ENCODE measurements at places on chromosomes 1 and 21. TPM values are rescaled to one million over a fixed set of nuclear protein-coding genes. Genes with fewer than 3 reads are reported as not detected.

The GUCA2A gene
- total RNA-seq = not detected

The TNFRSF18 gene
- 1.7 TPM for total RNA-seq

The PKP1 gene
- 117 TPM for total RNA-seq

The DNAJC6 gene
- total RNA-seq = 1.9 TPM

The DTL gene
- 0.26 TPM for total RNA-seq

The CFHR1 gene
- not detected for total RNA-seq

The HLX gene
- total RNA-seq = not detected

The WNT4 gene
- 1.1 TPM for total RNA-seq

The CYP2J2 gene
- total RNA-seq = 0.53 TPM

The CD5L gene
- total RNA-seq = not detected

The SH2D1B gene
- 0.13 TPM for total RNA-seq

The MEGF6 gene
- total RNA-seq = 1.3 TPM

The GSTM2 gene
- 0.26 TPM for total RNA-seq

GRCh38 chr1:98030976-98031375, 110.1 kb upstream of the DPYD start:
- no peak for DNase-seq

DNA sequence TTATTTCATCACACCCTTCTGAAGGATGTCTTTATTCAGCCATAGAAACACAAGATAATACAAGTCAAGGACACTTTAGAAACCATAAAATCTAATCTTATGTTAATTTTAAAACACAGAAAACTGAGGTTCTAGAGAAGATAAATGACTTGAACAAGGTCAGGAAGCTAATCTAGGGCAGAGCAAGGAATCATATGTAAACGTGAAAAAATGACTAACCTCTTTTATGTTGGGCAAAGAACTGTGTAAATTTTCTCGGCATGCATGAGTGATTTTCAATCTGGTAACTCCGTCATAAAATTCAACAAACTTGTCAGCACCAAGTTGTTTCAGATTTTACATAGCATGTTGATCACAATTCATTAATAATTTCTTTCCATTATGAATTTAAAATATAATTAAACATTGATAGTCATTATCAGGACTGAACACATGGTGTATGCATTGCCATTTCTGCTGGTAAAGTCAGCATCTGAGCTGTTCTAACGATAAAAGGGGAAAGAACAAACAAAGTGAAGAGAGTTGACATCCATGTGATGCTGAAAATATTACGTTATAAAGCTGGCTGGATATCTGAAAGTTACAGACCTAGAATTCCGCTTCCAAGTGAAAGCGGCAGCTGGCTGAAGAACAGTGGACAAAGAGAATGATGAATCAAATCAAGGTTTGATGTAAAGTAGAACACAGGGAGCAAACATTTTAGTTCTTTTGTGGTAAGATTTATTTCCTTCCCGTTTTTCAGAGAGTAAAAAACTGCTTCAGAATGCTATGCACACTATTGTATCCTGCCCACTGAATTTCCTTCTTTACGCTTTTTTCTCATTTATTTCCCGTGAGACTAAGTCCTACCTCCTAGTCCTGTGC, 1037.4 kb upstream of the TMPRSS15 start:
- no peak for DNase-seq

GRCh38 chr1:205692423-205692822, 12.1 kb upstream of the SLC45A3 start:
- no peak for DNase-seq

- DNase-seq = peak; percentile 79
These were observed 242.4 kb upstream of the TMEM51 start for GRCh38 chr1:14910984-14911721.

- no peak for DNase-seq
These were observed 9.2 kb downstream of the VANGL1 start for GRCh38 chr1:115650961-115651360.

DNA sequence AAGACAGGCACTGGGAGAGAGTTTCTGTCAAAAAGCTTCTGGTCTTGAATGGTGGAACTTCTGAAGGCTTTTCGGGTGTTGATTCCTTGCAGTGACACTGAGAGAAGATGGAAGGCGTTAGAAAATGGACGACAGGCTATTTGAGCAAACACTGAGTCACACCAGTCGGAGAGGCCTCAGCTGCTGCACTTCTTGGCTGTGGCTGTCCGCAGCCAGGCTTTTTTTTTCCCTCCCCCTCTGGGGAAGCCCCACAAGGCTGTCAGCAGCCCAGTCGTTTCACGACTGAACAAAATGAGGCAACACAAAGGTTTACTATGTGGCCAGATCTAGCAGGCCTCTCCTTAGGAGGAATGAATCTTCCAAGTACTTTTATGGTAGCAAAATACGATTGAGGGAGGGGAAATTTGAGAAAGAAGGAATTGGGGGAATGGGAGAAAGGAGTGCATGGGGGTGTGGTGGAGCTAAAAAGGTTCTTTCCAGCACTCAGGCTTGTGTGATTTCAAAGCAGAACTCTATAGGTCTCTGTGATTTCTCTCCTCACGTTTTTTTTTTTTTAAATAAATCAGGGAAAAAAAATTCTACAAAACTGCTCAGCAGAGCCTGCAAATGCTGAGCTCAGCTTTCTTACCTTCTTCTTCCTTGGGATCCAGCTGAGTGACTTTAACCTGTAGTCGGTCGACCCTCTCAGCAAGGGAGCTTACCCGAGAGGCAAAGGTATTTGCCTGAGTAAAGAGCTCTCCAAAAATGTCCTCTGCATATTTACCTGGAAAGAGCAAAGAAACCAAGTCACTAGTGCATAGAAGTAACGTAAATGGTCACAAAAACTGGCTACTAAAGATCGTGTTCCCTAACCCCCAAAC, 26.1 kb downstream of the GPR3 start:
- peak; percentile 92 for DNase-seq

- peak; percentile 50 for DNase-seq
These were observed 959 bp downstream of the CD58 start for GRCh38 chr1:116569776-116570357.

DNA sequence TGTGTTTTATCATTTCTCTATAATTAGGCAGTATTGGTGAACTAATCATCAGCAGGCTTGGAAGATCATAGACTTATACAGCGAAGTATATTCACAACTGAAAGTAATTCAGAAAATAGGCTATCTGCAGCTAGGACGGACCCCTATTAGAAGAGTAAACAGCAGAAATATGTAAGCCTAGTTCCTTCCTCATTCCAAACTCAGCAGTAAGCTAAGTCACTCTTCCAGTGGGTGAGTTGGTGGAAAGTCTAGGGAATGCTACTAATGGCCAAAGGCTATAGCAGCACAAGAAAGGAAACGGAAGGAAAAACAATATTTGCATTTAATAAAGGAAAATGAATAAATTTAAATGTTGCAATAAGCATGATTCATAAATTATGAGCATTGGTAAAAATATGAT, 918.1 kb upstream of the TMPRSS15 start:
- no peak for DNase-seq

DNA sequence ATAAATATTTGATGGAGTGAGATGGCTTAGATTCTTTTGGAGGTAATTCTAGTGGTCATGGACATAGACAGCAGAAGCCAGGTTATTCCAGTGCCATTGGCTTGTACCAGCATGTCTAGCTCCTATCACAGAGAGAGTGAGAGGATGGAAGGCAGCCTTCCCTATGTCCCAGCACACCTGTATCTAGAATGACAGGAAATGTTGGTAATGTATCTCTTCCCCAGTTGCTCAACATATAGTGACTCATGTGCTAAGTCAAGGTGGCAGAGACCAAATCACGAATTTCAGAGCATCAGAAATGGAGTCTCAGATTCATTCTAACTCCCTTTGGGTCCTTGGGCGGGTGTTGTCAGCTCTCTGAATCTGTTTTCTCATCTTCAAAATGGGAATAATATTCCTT, 28.4 kb downstream of the METTL13 start:
- peak; percentile 96 for DNase-seq

GRCh38 chr1:205054013-205054412, 11.0 kb downstream of the CNTN2 start:
- no peak for DNase-seq

GRCh38 chr21:36511484-36512220, 31.7 kb upstream of the CLDN14 start:
- DNase-seq = peak; percentile 28

GRCh38 chr1:923991-924655, 400 bp downstream of the SAMD11 start:
- no peak for DNase-seq

GRCh38 chr1:4165686-4166300, 265.7 kb upstream of the C1orf174 start:
- no peak for DNase-seq

- peak; percentile 84 for DNase-seq
These were observed 22.5 kb upstream of the IKBKE start for GRCh38 chr1:206447792-206448191.
